ENCODE measurements at places on chromosomes 6 and 20.

GRCh38 chr6:148307405-148307804, 35.2 kb upstream of the SASH1 start:
- no peak for DNase-seq

DNA sequence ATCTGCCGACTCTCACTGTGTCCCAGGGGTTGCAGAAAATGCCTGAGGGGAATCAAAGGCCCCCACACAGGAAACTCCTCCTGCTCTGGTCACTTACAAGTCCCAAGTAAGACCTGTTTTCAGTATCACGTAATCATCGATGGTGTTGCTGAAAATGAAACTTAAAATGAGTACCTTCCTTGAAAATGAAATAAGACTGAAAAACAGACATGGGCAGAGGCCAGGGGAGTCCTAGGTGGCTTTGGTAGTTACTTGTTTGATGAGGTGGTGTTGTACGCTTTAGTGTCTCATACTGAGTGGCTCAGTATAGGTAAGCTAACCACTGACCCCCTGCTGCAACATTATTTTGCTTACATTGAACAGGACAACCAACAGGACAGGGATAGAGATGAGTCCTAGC, 43.0 kb upstream of the SYNCRIP start:
- no peak for DNase-seq

GRCh38 chr6:132650429-132650828, 8.6 kb downstream of the TAAR1 start:
- DNase-seq: no peak

- no peak for DNase-seq
Observed at GRCh38 chr6:44530209-44530909, 142.9 kb downstream of the CDC5L start.

DNA sequence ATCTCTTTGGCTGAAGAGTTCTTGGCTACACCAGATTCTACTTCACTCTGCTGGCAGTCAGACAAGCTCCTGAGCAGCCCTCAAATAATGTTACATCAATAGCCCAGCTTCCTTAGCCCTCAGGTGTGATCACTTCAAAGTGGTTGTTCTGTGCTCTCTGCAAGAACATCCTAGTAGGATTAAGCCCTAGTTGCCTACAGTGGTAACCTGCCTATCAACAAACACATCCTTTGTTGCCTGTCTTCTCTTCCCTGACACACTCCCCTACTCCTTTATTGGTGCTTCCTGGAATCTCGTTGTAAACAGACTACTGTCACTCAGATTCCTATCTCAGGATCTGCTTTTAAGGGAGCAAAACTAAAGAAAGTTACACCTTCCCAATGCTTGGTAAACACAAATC, 45.1 kb upstream of the TASP1 start:
- no peak for DNase-seq

GRCh38 chr6:149855040-149855654, 9.0 kb downstream of the LRP11 start:
- DNase-seq: no peak

All from stimulated activated CD4-positive, alpha-beta T cell treated with anti-CD3 and anti-CD28 coated beads, TNF-alpha, amount 100 ng/mL, for 4 hours (primary cell).